Activated CD4-positive, alpha-beta T cell treated with anti-CD3 and anti-CD28 coated beads for 48 hours (primary cell): ENCODE measurements at places on chromosomes 5 and 9.
A peak's percentile ranks its signal among the peaks of the same experiment; 100 is the strongest.

DNA sequence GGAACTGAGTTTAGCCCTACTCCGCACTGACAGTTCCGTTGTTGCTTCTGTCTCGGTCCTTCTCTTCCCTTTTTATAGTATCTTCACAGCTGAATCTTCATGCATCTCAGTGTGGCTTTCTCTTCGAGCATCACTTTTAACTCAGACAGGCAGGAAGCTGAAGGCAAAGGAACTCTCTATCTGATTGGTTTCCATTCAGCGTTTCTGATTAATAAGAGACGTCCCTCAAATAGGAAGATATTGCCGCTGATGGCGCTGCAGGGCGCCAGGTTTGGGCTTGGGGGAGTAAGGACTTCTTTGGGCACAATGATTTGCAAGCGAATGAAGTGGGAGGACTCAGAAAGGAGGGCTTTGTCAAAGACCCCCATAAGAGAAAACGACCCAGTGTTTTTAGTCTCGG is at the start of gene CDH9:
CDH9 (minus strand) TSS at position 111 of the 400 bp plus-strand sequence. CDS start 50,253 bp downstream, outside the sequence.
- DNase-seq: no peak

DNA sequence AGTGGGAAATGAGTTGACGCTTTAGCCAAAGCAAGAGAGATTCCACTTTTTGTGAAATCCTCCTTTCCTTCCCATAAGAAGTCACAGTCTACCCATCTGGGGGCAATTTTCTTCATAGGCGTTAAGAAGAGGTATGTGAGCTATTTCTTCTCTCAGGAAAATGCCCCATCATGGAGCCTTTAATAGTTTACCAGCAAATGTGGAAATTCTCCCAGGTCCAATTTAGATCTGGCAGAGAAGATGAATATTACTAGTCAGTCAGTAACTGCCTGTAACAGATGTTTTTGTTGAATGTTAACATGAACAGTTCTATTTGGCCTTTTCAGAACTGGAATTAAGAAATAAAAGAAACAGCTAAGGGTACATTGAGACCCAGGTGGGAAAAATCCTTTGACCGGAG is 156.4 kb upstream of the RFX3 start:
- DNase-seq: no peak

DNA sequence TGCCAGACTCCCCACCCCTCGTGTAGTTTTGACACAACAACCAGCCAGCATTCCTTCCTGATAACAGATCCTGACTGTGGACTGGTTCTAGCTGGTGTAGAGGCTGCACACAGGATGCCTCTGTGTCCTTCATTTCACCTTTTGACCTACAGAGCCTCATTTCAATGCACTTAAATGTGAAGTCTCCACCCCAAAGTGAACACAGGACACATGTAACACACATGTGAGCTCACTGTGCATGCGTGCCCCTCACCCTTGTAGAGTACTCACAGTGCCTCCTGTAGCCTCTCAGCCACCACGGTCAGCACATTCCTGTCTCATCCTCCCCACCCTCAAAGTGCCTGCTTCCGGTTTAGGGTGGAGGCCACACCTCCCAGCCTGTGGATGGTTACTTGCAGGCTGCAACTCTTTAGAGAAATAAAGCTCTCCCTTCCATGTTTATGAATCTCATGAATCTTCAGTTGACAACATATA is 11.6 kb upstream of the NKD2 start:
- DNase-seq: peak; percentile 42

DNA sequence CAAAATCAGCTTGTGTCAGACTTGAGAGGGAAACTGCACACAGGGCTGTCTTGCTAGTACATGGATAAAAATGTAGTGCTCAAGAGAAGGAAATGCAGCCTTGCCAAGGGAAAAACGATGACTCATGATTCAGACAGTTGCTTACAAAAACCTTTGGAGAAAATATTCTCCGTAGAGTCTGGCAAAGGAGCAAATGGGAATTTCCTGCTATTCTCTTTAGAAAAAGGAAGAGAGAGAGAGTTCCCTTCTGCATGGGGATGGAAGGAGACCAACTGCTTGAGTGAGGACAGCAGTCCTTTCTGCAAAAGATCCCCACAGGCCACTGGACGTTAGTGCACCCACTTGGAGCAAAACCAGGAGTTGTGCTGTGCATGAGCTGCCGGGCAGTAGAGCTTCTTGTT is 7.6 kb downstream of the IFNB1 start:
- DNase-seq: no peak

GRCh38 chr5:126056851-126057622 is 366.2 kb upstream of the GRAMD2B start:
- no peak for DNase-seq

GRCh38 chr9:82970359-82970758 is 92.6 kb downstream of the RASEF start:
- no peak for DNase-seq

DNA sequence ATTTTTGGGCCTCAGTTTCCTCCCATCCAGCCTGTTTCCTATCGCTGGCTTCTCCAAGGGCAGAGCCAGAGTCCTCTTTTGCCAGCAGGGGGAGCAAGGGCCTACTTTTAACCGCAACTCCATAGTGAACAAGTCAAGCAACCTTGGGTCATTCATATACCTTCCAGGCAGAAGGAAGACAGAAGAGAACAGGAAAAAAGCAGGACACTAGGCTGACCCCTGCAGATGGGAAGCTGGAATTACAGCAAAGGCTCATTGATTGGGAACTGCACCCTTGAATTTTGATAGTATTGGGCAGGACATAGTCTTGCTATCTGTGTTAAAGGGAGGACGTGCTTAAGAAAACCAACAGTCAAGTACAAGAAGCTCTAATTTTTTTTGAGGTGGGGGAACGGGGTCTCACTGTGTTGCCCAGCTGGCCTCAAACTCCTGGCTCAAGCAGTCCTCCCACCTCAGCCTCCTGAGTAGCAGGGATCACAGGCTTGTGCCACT is 30.1 kb downstream of the QRFP start:
- DNase-seq: peak; percentile 69

GRCh38 chr9:93953496-93954433 is 1.4 kb downstream of the BARX1 start:
- no peak for DNase-seq

- no peak for DNase-seq
Observed at GRCh38 chr5:155147222-155147621, 133.7 kb downstream of the KIF4B start.

GRCh38 chr5:34037726-34038125 is 5.3 kb downstream of the C1QTNF3 start:
- no peak for DNase-seq
